Stimulated activated CD4-positive, alpha-beta T cell treated with anti-CD3 and anti-CD28 coated beads, Interleukin-1b, Interleukin-23, amount 100 ng/mL, for 4 hours (primary cell): ENCODE measurements at places on chromosomes 3 and 15.

GRCh38 chr3:190361791-190362190 is 26.2 kb upstream of the CLDN16 start:
- DNase-seq: no peak

- DNase-seq: no peak
Observed at GRCh38 chr15:61301701-61302100, 72.6 kb upstream of the RORA start.

DNA sequence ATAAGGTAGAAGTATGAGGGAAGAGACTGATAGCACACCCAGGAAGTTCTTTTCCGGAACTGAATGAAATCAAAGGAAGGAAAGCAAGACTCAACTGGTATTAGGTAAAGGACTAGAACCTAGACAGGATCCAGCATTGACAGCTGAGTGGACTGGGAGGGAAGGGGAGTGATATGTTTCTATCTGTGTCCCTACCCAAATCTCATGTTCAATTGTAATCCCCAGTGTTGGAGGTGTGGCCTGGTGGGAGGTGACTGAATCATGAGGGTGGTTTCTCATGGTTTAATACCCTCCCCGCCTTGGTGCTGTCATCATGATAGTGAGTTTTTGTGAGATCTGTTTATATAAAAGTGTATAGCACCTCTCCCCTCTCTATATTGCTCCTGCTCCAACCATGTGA is 415.9 kb upstream of the KCNMB2 start:
- DNase-seq: no peak

DNA sequence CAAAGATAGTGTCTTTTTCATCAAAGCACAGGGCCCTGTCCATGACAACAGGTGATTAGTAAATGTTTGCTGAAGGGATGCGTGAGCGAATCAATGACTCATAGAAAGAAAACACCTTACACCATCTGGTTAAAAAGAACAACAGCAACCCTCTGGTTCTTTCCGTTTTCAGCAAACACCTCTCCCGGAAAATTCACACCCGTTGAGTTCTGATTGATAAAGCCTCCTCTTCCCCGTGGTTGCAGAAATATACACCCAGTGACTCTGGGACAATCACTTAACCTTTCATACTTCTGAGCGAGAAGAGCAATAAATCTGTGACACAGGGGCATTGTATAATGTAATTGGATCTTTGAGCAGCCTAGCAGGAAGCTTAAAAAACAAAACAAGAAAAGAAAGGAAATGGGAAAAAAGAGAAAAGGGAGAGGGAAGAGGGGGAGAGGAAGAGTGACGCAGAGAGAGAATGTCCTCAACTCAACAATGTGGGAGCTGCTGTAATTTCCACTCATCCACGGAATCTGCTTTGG is 37.6 kb downstream of the ADAMTS9 start:
- no peak for DNase-seq

DNA sequence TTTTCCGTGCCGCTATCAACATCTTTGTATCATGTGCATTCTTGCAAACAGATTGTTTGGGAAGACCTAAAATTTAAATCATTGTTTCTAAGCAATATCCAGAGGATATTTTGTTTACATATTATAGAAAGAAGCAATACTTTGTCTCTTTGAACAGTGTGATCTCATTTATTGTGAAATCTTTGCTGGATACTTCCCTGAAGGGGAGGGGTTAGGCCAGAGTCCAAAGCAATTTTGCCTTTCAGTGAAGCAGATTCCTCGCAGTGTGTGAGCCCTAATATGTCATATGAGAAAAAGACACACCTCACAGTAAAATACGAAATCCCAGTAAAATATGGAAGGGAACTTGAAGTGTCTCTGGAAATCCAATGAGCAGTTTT is 158.7 kb upstream of the SLCO3A1 start:
- no peak for DNase-seq

- DNase-seq: no peak
Observed at GRCh38 chr15:40263024-40263754, 19.7 kb downstream of the ANKRD63 start.

DNA sequence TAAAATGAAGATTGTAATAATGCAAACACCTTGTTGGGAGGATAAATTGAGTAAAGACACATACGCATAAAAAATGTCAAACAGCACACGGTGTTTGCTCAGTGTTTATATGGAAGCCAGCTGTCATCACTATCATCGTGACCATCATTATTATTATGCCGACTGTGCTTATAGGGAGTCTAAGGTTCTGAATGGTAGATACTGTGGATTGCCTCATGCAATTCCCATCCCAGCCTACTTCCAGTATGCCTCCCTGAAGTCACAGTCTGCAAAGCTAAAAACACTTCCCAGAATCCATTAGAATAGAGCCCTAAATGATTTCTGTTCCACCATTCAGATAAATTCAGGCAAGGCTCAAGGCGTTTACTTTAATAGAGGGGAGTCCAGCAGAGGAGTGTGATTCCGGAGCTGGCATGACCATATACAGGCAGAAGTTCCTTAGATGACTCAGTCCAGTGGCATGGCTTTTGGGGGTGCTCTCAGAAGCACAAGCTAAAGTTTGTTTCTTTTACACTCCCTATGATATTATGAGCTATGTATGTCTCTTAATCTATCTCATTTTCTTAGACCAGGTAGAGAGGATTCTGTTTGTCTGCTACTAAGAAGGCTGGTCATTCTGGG is 148.7 kb downstream of the MEX3B start:
- DNase-seq: no peak

- DNase-seq: no peak
Observed at GRCh38 chr15:54462511-54462913, 484.3 kb downstream of the UNC13C start.

DNA sequence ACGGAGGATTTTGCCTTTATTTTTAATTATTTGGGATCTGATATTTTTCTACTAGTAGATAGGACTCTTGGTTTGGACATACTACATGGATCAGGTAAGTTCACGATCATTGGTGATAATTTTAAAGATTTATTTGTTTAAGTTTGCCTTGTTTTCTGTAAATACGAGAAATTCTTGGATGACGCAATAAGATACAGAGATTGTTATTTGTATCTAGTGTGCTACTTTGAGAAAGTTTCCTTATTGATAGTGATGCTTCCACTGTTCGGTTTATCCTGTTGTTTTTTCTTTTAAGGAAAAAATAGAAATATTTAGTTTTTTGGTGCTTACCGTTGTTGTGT is 577 bp downstream of the CHD2 start:
- no peak for DNase-seq

GRCh38 chr15:53448232-53449015 is 311.0 kb downstream of the WDR72 start:
- DNase-seq: no peak

GRCh38 chr3:189586941-189587663 is 44.1 kb upstream of the TP63 start:
- no peak for DNase-seq

DNA sequence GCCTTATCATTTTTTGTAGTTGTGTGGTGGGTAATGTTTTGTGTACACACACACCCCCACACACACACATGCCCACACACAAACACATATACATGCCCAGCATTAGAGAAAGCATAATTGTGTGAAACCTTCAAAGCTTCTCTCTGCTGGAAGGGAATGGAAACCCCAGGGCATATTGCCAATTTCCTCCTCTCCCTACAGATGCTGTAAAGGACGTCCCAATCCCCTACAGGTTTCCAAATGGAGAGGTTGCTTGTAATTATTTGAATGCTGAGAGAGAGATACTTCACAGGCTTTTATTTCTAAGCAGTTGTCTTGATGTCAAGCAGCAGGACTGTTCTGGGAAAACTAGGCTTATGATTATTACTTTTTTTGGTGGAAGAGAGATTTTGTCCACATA is 23.0 kb upstream of the CCK start:
- DNase-seq: no peak

DNA sequence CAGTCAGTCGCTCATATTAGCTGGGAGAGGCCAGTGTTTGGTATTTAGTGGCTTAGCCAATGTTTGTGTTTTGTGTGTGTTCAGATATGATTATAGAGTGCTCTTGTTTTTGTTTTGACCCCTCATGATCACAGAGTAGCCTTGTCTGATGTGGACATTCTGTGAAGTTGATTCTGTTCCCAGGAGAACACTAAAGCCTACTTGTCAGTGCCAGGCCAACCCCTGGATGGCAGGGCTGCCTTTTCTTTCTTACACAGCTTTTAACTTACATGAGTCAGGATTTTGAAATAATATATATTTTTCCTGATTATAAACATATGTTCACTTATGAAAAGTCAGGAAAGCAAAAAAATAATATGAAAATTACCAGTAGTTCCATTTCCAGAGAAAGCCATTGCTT is 11.9 kb downstream of the CFAP161 start:
- no peak for DNase-seq

- DNase-seq: no peak
Observed at GRCh38 chr3:34683851-34684250, 885.4 kb downstream of the PDCD6IP start.

DNA sequence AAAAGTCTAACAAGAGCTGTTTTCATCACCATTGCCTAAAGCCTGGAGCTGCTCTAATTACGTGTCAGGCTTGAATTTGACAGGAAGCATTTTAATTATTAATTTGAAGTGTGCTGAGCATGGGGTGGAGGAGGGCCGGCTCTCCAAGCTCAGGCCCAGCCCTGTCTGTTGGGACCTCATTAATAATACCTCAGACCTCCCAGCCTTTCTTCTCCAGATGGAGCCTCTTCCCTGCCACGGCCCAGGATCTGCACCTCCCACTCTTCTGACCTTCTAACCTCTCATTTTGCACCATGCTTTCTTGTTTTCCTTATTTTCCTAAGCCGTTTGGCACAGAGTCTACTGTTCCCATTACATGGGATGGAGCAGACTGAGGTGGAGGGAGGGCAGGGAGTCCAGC is 30.0 kb downstream of the INSYN1 start:
- DNase-seq: no peak

DNA sequence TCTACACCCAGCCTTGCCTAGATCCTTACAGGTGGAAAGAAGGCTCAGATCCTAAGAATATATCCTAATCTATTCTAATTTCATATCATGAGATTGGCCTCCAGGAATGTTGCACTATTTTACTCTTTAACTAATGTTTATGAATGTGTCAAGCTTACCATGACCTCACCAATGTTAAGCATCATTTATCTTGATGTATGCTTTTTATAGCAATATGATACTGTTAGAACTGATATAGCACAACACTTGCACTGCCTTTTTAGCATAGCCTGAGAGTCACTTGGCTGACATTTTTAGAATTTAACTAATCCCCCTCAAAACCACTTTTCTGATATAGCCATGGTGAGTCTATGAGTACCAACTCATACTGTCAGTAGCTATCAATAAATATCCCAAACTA is 191.5 kb upstream of the NR2F2 start:
- no peak for DNase-seq

- DNase-seq: no peak
Observed at GRCh38 chr3:122679882-122680474, 661 bp upstream of the PARP14 start.

DNA sequence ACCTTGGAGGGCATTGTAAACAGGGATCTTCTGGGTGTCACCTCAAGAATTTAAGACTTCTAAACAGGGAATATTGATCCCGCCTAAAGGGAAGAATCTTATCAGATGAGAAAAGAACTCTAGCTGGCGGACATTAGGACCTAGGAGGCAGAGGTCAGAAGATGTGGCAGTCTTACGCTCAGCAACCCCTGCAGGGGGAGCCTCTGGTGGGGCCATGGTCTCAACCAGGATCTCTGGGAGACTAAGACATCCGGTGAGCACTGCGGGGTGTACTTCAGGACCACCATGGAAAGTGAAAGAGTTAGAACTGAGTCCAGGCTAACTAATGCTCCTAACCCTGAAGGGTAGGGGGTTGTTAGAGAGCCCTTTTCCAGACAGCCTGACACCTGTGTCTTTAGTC is 295.2 kb downstream of the VGLL3 start:
- DNase-seq: no peak
